ENCODE measurements at places on chromosomes 5 and 9.

DNA sequence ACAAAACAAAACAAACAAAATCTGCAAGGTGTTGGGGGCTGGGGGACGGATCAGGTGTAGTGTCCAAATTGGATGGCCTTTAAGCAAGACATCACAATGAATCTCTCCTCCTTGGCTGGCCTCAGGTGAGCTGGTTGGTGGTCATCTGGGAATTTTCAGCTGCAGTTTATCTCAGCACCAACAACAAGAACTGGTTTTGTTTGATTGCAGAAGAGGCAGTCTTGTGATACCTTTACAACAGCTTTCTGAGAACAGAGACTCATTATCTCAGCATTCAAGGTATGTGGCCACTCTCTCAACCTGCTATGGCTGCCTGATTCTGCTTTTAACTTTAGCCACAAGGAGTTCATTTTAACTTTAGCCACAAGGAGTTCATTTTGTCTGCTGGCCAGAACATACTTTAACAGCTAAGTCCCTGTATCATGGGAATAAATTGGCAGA is 1543.4 kb downstream of the EFNA5 start:
- no peak for DNase-seq

DNA sequence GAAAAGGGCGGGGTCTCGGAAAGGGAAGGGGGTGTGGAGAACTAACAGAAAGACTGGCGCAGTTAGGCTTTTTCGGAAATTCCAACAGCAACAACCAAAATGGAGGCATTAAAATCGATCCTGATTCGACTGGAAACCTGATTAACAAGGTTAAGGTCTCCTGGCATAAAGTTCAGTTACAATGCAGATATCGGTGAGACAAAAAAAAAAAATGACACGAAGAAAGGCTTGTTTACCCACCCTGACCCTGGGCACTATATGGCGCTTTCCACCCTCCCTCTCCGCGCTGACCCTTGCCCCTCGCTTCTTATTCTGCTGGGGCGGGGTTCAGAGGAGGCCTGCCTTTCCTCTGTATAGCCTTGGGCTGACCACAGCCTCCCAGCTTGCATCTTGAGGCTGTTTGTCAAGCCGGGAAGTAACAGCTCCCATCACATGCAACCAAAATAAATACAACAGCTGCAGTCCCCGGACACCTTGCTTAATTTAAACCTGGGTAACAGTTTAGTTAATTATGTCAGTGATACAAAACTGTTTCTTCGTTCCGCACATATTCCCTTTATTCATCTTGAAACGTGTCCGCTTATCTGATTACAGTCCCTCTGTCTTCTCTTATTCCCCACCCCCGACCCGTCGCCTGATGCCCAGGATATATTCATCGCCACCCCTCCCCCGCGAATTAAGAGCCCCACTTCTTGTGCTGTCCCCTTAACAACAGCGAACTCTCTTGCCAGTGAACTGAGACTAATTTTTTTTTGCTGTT is 795 bp upstream of the PJA2 start:
- peak; percentile 18 for DNase-seq

GRCh38 chr5:62083247-62083646 is 222.8 kb upstream of the KIF2A start:
- DNase-seq = no peak

GRCh38 chr5:140114341-140115185 is 654 bp downstream of the PURA start:
- no peak for DNase-seq

GRCh38 chr5:179866241-179867078 is 7.8 kb upstream of the MRNIP start:
- DNase-seq = no peak

DNA sequence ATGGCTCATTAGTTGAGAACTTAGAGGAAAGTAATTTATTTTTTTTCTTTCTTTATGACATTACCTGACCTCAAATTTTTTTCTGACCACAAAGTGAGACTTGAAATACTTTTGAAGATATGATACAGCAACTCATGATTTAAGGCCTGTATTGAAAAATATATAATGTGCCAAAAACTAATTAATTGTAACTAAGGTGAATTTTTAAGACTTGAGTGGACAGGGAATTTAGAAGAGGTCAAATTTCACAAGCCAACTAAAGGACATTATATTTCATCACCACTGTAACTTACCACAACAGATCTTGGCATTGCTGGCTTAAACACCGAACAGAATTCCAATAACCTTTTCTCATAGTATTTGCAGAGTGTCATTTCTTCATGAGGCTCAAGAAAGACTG is 1.8 kb downstream of the CCNH start:
- no peak for DNase-seq

DNA sequence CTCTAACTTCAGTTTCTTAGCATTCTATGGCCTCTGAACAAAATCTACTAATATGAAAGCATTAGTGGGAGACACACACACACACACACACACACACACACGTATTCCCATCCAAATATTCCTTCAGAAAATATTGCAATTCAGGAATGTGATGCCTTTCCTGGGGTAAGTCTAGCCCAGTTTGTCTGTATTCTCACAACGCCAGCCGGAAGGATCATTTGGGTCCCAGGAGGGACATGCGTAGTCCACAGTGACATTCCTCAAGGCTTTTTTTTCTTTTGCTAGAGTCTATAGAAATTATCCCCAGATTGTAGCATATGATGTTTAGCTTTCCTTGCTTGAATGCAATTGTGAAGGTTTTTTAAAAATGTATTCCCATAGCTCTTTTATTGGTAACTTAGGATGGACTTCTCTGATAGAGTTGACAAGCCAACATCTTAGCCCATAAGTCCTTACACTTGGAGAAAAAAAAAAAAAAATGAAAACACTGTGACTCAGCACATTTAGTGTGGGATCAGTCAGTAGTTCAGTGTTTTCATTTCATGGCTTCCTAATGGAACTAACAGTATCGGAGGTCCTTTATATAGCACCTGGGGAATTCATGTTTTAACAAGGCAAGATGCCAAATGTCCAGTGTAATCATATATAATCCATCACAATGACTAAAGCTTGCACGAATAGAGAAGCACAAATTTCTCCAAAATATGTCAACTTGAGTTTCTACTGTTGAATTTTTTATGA is 316.5 kb downstream of the DIRAS2 start:
- DNase-seq = no peak

DNA sequence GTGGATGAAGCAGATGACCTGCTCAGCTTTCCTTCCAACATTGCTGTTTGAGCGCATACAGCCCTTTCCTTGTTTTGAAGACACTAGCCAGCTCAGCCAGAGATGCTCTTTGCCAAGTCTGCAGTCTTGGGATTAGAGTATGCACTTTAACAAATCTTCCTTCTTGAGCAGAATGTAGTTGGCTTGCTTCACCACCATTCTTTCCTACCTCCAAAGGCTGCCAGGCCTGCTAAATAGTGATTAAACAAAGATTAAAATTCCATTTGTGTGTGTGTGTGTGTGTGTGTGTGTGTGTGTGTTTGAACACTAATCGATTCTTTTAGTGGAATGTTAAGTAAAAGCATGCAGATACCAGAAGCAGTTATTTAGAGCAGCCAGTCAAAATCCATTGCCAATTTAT is 97.6 kb downstream of the GALNT10 start:
- no peak for DNase-seq

GRCh38 chr9:22229069-22229468 is 217.6 kb upstream of the DMRTA1 start:
- DNase-seq = no peak

DNA sequence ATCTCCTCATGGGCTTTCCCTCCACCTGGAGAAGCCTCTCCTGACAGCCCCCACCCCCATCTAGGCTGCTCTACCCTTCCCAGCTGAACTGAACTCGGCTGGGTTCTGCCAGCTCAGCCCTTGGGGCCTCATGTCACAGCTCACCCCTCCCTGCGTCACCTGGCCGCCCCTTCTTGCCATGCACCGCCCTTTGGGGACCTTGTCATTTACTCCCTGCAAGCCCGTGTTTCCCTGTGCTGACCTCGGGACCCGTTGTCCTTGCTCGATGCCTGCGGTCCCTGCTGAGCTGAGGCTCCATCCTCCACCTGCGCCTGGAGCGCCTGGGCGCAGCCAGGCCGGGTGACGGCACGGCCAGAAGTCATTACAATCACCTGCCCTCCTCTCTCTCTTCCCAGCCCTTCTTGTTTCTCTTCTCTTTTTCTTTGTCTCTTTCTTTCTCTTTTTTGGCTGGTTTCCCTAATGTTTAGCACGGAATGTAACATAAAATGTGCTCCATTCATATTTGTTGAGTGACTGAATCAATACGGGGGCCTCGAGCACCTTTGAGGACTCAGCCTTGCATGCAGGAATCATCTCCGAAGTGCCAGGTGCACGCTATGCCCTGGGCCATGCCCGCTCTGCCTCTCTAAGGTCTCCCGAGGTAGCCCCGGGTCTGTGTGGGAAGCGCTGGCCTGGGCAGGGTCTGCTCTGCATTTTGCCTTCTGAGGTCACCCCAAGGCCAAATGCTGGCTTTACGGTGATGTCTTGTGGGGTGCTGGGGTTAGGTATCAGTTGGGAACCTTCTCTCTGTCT is 48.1 kb upstream of the COL5A1 start:
- DNase-seq = no peak

- no peak for DNase-seq
Observed at GRCh38 chr5:55535199-55535905, 588 bp upstream of the PLPP1 start.

GRCh38 chr9:87944682-87945081 is 26.9 kb downstream of the SPATA31C1 start:
- no peak for DNase-seq

DNA sequence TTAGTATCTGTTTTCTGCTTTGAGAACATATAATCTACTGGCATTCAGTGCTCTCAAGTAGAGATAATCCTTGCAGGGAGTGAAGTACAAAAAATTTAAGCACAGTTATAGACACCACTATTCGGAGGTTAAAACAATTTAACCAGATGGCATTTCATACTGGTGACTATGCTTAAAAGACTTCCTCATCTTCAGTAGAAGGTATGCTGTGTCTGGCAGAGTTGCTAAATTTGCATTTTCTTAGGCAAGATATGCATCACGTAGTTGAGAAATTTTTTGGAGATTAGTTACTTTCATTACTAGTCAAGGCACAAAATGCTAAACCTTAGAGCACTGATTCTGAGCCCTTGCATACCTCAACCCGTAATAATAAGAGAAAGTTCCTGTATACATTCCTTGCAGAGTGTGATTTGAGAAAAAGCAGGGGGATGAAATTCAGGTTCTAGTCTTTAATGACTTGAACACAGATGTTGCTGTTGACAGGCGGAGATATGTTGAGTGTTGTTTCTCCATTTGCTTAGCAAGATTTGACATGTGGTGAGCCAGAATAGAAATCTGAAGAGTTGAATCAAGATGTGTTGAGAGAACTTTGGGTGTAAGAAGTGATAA is 70.8 kb upstream of the STARD4 start:
- no peak for DNase-seq

DNA sequence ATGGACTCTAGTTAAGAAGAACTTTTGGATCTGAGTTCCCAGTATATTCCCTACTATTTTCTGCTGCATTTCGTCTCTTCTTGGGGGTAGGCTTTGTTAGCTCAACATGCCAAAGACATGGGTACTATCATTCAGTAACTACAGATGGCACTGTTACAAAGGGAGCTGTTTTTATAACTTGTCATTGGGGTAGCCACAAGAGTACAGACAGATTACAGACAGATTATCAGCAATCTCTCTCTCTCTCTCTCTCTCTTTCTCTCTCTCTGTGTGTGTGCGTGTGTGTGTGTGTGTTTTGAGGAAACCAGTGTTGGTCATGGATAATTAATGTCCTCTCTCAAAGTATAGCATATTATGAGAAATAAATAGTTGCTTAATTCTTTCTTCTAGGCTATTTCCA is 116.1 kb downstream of the WDR70 start:
- no peak for DNase-seq

GRCh38 chr5:68172314-68172713 is 43.2 kb upstream of the PIK3R1 start:
- no peak for DNase-seq

DNA sequence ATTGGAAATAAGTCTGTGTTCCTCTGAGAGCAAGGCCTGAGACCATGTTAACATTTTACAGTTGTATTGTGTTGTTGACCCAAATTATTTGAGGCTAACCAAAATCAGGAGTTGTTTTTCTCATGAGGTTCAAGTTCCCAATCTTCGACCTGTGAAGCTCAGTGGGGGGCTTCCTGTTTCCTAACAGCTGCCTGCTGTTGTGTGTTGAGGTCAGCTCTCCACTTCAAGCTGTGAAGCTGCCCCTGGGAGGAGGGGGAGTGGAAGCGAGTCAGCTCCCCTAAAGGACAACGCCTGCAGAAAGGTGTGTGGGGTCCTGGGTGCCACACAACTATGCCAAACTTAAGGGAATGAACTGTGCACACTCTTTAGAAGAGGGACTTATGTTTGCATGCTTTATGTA is 295.5 kb downstream of the IRX1 start:
- DNase-seq = no peak

DNA sequence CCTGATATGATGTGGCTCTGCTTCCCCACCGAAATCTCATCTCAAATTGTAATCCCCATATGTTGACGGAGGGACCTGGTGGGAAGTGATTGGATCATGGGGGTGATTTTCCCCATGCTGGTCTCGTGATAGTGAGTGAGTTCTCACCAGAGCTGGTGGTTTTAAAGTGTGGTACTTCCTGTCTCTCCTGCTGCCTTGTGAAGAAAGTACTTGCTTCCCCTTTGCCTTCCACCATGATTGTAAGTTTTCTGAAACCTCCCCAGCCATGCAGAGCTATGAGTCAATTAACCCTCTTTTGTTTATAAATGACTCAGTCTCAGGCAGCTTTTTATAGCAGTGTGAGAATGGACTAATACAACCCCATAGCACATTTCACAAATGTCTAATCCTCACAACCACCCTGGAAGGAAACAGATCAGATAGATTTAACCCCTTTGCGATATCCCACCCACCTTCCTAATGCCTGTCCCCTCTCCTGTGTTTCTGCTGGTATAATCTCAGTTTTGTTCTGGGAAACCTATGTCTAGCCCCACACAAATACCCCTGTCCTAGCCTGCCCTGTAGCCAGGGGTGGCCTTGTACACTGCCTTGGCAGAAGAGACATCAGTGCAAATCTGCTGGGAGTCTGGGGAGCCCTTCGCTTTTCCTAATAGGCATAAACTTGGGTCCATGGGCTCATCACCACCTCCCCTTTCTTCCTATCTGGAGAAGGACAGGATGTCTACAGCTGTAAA is 157.0 kb upstream of the RAI14 start:
- DNase-seq = no peak

GRCh38 chr9:84294241-84294950 is 46.2 kb downstream of the SLC28A3 start:
- DNase-seq = no peak

DNA sequence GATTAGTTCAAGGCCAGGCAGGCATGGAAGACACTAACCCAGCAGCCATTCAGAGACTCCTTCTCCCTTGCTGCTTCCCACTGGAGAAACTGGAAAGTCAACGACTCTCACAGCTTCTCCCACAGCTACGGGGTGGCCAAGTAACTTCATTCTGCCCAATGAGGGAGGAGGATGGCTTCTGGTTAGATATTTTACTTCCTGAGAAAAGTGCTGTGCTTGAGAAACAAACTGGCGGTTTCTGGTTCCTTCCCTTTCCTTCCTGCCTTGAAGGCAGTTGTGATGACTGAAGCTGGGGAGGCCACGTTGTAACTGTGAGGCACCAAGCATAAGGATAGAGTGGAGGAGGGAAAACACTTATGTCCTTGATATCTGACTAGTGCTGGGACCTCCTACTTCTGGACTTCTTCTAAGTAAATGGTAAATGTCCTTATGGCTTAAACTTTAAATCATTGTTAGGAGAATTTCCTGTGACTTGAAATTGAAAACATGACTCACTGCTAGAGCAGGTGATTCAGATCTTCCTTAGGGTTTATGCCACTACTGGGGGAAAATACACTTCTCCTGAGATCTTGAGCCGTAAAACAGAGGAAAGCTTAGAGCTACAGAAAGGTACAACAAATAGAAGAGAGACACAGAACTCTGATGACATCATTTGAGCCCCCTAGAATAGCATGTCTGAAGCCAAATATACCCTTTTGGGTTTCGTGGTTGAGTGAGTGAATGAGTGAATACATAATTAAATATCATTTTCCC is 3.1 kb upstream of the GNPDA1 start:
- DNase-seq = no peak

All from stimulated activated CD8-positive, alpha-beta memory T cell treated with anti-CD3 and anti-CD28 coated beads, Interleukin-7, amount 100 ng/mL, for 24 hours (primary cell).